ENCODE measurements at places on chromosomes 16 and 17.

DNA sequence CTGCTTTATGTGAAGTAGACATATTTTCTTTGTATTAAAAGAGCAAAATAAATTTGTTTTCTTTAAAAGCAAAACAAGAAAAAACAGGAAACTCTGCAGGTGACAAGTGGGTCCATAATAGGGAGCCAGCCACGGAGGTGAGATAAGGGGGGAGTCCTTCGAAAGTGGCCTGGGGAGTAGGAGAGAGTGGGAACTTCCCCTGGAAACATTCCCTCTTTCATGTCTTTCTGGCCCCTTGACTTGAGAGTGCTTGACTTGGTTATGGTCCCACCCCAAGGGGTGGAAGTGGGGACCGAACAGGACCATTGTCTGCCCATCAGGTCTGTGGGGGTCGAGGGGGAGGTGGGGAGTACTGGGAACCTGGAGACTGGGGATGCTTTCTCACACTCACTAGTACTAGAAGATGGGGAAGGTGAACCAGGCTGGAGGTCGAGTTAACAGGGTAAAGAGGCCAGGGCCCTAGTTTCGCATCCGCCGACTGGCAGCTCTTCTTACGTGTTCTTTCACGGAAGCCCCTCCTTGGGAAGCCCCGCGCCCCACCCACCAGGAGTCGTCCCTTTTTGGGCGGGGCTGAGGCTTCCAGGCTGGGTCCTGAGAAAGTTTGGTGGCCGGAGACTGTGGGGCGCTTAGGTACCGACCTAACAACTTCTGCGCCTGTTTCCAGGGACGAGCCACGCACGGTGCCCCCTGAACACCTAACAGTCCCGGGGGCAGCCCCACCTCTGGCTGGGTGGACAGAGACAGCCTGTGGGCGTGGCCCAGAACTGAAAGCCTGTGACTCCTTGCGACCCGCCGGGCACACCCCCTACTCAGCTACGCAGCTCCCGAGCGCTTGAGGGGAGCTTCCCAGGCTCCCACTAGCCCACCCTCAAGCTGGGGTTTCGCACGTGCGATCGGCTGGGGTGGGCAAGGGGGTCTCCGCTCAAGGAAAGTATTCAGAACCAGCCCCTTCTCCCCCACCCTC is 790 bp downstream of the TRADD start:
- peak; percentile 69 for DNase-seq

- DNase-seq = peak; percentile 37
These were observed 82.6 kb downstream of the HIC1 start for GRCh38 chr17:2137342-2138098.

DNA sequence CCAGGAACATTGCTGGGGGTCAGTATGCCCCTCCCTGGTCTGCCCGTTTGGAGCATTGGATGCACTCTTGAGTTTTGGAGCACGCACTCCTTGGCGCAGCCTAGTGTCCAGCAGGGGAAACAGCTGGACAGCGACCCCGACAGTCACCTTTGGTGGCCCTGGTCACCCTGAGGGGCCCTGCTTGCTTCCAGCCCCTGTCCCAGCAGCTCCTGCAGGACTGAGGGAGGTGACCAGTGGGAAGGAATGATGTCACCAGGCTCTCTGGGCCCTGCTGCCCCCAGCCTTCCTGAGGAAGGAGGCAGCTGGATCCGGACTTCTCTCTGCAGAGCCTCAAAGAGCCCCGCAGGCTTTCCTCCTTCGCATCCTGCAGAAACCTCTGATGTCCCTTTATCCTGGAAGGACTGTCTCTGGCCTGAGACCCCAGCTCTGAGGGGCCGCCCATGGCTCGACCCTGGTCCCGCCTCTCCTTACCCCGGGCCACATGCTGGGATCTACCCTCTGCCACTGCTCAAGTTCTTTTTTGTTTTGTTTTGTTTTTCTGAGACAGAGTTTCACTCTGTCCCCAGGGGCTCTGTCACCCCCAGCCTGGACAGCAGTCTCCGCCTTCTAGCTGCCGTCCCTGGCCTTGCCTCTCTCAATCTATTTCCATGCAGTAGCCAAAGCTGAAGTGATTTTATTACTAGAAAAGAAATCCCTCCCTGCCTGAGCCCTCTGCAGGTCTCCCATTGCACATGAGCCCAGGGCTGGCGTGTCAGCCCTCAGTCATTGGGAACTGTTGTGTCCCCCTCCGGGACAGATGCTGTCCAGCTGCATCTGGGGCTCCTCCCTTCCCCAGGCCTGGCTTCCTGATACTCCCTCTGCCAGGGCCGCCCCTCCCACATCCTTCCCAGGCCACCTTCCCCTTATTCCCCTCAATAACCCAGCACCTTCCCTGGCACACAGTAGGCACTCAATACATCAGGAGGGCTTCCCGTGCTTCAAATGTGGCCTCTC is 11.6 kb downstream of the ZSCAN10 start:
- DNase-seq = no peak

- DNase-seq = no peak
These were observed 32.2 kb downstream of the RHBDL3 start for GRCh38 chr17:32297860-32298259.

DNA sequence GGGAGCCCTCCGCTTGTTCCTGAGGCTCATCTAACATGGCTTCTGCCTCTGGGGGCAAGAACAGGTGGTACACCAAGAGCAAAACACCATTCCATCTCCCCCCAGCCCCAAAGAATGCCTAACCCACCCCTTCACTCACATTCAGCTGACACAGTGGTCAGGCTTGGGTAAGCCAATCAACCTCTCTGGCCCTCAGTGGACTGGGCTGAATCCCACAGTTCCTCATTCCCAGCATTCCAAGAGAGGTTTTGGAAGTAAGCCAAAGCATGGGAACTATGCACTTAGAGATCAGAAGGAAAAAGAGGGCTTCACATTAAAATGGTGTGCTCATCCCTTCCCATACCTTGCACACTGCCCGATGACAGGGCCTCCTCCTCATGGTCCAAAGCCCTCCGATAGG is 7.8 kb downstream of the PIGS start:
- no peak for DNase-seq

DNA sequence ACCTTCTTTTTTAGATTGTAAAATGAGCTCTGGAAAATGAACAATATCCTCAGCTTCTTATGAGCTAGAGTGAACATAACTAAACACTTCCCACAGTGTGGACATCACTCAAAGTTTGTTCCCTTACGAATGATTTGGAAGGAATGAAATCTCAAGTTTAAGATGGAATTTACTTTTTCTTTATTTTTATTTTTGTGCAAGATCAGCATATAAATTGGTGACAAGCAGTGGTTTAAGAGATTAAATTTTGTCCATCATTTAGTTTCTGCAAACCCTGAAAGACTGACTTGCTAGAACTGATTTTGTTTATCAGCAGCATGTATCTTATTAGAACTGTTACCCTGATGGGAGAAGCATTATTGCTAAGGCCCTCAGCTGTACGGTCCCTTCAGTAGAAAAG is 420.1 kb downstream of the CDH8 start:
- no peak for DNase-seq

DNA sequence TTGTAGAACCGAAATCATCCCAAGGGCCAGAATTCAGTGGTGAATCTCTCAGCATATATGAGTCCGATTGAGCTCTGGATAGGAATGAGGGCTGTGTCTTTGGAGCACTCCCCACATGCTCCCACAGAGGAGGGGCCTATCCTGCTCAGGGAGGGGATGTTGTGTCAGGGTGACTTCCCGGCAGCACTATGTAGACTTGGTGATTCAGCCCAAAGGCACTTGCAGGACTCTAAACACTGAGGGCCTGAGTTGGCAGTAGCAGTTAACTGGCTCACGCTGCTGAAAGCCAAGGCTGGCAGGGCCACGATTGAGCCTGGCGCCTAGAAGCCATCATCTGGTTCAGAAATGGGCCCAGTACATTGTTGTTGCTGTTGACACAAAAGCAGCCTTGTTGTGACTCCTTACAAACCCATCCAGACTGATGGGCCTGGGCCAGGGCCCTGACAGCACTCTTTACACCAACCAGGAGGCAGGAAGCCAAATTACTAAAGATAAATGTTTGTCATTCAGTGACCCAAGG is 31.9 kb downstream of the NMT1 start:
- DNase-seq = no peak

DNA sequence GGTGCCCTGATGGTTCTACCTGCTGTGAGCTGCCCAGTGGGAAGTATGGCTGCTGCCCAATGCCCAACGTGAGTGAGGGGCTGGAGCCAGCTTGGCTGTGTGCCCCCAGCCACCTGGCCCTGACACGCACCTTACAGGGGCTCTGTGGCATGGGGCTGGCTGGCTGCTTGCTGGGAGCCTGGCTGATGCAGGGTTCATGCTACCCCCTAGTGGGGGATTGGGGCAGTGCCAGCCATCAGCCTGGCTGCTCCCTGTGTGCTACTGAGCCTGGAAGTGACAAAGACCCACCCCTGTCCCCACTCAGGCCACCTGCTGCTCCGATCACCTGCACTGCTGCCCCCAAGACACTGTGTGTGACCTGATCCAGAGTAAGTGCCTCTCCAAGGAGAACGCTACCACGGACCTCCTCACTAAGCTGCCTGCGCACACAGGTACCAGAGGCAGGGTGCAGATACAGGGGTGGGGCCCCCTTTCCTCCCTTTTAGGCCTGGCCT is 5.7 kb downstream of the GRN start:
- peak; percentile 85 for DNase-seq

DNA sequence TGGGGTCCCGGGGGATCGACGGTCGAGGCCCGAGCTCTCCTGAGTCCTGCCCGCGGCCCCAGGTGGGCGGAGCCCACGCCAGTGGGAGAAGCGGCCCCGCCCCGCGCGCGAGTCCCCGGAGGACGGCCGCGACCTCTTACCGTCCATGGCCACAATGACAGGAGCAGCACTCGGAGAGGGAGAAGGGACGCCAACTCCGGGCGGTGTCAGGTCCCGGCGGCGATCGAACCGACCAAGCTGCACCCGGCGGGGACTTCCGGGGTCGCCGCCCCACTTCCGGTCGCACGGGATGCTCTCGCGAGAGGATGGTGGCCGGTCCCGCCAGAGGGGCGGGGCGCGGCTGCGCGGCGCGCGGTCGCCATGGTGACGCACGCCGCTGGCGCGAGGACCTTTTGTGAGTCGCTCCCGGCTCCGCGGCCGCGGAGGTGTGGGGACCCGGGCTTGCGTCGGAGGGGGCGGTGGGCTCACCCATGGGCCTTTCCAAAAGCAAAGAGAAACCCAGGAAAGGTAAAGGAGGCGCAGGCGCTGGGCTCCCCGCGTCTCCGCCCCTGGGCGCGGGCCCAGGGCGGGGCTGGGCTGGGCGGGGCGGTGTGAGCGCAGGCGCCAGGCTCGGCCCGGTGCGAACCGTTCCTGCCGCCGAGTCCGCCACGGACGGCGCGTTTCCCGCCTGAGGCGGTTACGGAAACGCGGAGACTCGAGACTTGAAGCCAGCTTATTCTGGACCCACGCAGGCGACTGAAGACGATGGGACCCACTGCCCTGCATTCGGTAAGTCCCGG is at the start of the genes CHMP1A and SPATA33:
CHMP1A (minus strand) TSS at position 267 of the 779 bp plus-strand sequence; CDS start at position 147, 120 bp downstream.
SPATA33 (plus strand) TSS at position 395 of the 779 bp plus-strand sequence; CDS start at position 471, 76 bp downstream.
- peak; percentile 95 for DNase-seq

DNA sequence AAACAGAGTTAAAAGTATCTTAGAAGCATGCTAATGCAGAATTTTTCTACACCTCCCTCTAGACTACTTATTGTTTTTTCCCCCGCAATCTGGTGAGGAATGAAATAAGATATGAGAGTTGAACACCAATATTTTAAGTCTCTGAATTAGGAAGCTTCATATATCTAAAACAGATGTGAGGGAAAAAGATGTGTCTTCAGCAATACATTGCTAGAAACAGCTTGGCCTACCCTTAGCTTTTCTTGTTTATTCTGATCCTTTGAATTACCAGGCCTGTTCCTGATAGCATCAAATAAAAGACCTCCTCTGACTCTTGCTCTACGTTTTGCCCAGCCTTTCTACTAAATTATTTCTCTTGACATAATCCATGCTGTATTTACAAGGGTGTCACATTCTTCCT is 221.8 kb downstream of the CDH11 start:
- no peak for DNase-seq

DNA sequence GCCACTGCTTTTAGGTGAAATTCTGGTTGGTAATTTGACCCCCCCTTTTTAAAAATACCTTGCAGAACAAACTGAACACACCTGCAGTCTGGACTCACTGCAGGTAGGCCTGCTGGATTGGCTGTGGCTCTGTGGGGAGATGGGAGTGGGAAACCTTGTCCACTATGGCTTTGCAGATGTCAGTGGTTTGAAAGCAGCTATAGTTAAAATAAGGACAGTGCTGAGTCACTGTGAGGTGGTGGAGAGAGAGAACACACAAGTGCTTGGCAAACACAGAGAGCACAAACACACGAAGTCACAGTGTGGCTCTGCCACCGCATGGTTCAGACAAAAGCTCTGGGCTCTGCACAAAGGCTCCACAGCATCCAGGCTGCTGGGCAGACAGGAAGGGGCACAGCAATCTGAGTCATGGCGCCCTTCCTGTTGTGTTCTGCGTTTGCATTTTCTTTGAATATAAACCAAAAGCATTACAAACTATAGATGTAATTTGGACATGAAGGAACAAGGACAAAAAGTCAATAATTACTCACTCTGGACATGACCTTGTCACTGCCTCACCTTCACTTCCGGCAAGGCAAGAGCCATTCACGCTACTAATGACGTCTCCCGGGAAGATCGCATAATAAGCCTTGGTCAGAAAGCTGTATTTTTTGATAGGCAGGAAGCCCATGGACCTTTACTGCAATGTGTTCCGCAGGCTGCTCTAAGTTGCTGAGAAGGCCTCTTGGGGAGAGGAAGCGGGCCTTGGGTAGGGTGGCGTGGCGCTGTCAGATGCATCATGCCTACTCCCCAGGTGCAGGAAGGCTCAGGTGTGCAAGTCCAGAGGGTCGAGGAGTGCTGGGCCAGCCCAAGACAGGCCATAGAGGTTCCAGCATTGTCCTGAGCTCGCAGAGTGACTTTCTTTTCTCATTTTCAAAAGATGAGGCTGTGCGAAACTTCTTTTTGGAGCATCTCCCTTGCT is 60.1 kb upstream of the MED9 start:
- DNase-seq = no peak

GRCh38 chr17:27743281-27743885 is 56.9 kb downstream of the NOS2 start:
- no peak for DNase-seq

- no peak for DNase-seq
These were observed 104.1 kb downstream of the CDH13 start for GRCh38 chr16:82730901-82731300.

DNA sequence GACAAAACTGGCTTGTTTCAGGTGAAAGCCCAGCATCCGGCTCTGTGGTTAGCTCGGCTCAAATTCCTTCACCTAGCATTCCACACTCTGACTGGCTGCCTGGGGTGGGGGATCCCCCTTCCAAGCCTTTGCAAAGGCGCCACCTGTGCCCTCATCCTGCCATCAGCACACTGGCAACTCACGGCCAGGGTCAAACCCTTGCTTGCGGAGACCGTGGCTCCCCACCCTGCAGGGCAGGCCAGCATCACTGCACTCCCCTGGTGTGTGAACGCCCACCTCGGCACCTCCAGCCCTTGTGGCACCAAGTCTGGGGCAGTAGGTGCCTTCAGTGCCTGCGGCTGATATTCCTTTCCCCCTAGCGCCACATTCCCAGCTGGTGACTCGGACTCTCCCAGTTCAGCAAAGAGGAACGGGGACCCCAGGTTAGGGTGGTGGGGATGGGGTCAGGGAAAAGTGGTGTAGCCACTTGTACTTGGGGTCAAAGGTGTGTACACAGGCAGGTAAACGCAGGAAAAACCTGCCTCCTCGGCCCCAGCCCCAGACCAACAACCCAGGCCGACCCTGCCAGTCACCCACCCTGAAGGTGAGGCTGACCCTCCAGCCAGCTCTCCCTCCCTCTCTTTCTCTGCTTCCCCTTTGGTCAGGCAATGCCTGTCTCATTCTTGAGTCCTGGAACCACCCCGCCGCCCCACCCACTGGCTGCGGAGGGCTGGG is 1.1 kb downstream of the FLII start:
- no peak for DNase-seq

All from germinal center (tissue), 1 donor.